ENCODE measurements at places on chromosomes 7 and 10.

DNA sequence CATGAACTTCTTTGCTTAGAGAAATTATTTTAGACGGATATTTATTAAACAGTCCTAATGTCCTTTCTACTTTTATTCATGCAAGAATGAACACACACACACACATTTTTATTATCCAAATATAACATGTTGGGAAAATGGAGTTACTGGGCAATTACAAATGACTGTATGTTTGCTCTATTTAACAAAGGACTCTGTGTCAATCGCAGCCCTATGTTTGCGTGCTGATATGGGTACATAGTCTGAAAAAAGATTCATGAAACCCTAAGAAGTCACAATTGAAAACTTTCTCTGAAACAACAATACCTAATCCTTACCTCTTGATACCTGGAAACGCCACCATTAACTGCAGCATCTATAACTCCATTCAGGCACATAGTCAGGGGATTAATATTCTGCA is 184.7 kb upstream of the IMMP2L start:
- DNase-seq, result no peak

- peak; percentile 4 for DNase-seq
Measured at GRCh38 chr7:15334536-15335263, 227.1 kb downstream of the AGMO start.

DNA sequence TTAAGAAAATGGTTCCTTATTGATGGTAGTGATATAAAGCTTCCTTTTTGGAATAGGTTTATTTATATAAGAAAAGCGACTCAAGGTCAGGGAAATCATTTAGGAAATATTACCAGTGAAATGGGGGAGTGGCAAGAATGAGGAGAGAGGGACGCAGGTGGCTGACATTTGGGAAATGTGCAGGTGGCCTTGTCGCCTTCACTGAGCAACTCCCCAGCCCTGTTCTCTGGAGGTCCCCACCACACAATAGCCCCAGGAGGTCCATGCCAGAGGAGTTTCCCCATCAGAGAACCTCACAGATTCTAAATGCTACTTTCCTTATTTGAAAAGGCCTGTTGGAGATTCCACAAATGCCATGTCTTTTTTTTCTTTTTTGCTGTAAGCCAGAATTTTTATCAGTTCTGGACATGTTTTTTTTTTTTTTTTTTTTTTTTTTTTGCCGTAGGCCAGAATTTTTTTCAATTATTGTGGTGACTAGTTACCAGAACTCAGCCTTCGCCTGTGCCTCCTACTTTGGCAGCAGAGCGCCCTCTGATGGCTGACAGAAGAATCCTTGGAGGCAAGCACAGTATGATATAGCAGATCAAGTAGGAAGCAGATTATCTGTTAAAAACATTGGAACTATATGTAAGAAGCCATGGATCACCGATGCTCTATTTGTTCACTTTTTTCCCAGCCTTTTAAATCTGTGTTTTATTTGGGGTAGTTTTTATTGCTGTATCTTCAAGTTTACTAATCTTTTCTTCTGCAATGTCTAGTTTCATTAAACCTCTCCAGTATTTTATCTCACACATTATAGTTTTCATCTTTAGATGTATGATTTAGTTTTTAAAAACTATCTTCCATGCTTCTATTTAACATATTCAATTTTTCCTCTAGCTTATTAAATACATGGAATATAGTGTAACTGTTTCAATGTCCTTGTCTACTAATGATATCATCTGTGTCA is 18.6 kb downstream of the OPALIN start:
- peak; percentile 56 for DNase-seq

- peak; percentile 44 for DNase-seq
Measured at GRCh38 chr10:125159932-125160855, at the start of gene CTBP2. TSS of gene CTBP2 (minus strand) at chr10:125160563.

- no peak for DNase-seq
Measured at GRCh38 chr7:45391618-45392451, 182.3 kb upstream of the ADCY1 start.

DNA sequence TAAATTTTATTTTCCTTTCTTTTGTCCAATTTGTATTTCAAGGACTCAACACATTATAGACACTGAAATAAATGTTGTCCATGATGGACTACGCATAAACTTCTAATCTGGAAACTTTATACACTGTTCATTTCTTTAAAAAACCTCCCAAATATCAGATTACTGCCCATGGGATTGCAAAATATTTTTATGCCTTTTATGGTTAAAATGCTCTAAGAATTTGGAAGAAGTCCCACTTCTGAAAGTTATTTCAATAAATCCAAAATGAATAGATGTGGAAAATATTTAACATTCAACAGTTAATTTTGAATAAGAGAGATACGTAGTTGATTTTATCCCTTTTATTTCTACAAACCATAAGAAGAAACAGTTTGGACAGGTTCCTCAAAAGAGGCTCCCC is 46.1 kb downstream of the CABCOCO1 start:
- peak; percentile 33 for DNase-seq

Data from AG10803 (cell line).